ENCODE measurements at places on chromosomes 2 and 18.

DNA sequence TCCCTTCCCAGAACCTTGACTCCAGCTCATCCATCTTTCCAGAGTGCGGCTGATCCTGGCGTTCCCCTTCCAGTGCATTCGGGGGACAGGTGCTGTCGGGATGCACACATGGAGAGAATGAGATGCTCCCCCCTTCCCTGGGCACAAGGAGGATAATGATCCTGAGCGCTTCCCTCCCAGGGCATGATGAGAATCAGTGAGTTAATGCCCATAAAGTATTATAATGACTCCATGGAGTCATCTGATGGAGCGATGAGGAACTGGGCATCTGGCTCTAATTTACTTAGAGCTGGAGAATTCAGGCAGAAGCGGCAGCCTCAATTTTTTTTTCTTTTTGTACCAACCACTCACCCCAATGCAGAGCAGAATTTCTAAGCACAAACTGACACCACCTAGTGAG lies 79.6 kb upstream of the SKOR2 start:
- DNase-seq = no peak

GRCh38 chr2:166773308-166773949 lies 114.9 kb upstream of the XIRP2 start:
- no peak for DNase-seq

DNA sequence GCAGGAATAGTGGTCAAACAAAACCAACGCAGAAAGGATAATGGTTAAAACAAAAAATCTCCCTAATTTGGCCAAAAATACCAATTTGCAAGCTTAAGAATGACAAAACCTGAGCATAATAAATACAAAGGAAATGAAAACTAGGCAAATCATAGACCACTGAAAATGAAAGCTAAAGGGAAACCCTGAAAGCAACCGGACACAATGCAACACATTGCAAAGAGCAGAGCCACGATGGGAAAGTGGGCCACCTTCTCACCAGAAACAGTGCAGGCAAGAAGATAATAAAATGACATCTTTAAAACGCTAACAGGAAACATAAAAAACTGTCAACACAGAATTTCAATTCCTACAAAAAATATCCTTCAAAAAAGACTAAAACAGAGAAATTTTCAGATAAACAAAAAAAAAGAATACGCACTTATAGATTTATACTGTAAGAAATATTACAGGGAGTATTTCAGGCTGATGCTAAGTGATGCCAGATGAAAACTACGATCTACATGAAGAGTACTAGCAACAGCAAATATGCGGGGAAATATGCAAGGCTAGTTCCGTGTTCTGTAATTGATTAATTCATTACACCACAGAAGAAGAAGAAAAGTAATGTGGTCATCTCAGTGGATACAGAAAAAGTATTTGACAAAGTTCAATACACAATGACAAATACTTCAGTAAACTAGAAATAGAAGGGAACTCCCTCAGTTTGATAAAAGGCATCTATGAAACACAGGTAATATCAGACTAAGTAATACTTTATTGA lies 239.5 kb downstream of the L3MBTL4 start:
- DNase-seq = no peak

GRCh38 chr18:31101183-31102024 lies 817 bp downstream of the DSC2 start:
- DNase-seq = peak; percentile 17

- no peak for DNase-seq
Measured at GRCh38 chr2:66048667-66049066, 386.3 kb upstream of the MEIS1 start.

GRCh38 chr2:85577386-85578242 lies at the start of gene VAMP8:
TSS of gene VAMP8 (plus strand) at chr2:85577586. CDS start at chr2:85577647, 61 bp downstream.
- peak; percentile 76 for DNase-seq
